NT2/D1 (cell line): ENCODE measurements at places on chromosomes 1 and 21.

DNA sequence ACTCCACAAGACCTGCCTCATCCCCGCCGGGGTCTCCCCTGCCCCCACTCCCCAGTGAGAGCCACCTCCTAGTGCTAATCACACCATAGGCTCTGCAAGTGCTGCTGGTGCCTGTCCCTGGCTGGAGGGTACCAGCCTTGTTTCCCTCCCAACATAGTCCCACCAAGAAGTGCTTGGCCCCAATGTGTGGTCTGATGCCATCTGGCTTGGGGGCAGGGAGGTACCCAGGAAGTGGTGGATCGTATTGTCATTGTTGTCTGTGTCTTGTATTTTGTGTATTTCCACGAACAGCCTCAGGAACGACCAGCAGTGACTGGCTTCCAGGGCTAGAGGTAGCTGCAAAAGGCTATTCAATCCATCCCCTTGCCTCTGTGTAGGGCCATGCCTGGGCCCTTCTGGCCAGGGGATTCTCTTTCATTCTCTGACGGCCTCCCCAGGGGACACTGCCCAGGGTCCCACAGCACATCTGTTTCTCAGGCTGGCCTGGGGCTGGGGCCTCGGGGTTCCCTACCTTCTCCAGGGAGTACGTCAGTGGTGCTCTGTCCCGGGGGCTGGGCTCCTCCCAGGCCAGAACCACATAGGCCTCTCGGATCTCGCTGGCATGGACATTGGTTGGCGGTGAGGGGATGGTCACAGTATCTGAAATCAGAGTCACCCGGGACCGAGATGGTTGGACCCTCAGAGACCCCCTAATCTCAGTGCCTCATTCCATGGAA is 22.8 kb downstream of the MYOM3 start:
- DNase-seq = no peak

- DNase-seq = no peak
These were observed 19.3 kb downstream of the RSBN1 start for GRCh38 chr1:113792986-113793385.

DNA sequence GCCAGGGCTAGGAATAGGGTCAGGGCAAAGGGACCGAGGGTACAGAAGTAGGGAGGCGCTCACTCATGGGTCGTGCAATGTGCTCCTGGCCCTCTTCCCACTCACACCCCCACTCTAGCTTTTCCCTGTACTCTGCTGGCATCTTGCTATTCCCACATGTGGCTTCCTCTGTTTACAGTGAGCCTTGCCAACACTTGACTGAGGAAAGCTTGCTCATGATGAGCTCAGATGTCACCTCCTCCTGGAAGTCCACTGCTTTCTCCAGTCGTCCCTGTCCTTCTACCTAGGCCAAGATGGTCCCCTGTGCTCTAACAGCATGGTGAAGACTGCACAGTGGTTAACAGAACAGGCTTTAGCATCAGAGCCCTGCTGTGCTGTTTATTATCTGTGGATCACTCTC is 8.0 kb upstream of the RIMS3 start:
- DNase-seq = no peak

GRCh38 chr1:39238476-39238875 is 34.0 kb downstream of the MACF1 start:
- no peak for DNase-seq

DNA sequence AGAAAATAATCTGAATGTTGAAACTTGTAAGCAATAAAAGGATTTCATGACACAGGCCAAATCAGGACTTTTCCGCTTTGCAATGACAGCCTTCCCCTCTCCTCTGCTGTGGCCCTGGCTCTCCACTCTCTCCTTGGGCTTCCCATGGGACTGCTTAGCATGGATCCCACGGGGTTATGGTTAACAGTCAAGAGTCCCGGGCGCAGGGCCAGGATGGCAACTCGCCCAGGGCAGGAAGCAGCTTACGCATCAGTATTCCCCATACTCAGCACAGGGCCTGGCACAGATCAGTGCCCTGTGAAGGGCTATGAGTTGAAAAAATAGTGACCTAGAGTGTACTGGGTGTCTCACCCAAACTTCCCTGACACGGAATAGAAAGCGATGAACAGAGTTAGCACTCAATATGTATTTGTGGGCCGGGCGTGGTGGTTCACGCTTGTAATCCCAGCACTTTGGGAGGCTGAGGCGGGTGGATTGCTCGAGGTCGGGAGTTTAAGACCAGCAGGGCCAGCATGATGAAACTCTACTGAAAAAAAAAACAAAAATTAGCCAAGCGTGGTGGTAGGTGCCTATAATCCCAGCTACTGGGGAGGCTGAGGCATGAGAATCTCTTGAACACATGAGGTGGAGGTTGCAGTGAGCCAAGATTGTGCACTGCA is 29.1 kb upstream of the GRHL3 start:
- DNase-seq = no peak

DNA sequence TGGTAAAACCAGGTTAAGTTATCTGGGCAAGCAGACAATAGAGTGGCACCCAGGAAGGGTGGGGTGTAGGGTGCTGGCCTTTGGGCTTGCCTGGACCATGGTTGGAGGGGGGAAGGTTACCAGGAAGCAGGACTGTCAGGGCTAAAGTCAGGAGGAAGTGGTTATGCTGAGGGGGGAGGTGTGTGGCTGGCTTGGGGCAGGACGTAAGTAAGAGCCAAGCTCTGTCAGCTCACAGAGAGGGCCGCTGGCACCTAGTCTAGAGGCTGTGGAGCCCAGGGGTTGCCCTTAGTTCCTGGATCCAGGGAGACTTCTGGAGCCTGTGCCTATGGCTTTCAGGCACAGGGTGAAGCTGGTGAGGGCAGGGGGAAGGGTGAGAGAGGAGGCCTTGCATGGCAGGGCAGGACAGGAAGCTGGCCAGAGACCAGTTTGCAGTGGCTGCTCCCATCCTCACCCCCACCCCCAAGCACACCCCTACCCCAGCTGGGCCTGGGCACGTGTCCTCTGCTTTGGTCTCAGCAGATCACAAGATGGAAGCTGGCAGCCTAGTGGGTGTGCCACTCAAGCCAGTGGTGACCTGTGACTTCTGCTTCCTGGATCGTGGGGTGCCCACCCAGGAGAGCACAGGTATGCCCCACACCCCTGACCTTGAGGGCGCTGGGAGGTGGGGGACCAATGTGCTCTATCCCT is 20.5 kb upstream of the SMYD3 start:
- no peak for DNase-seq
